ENCODE measurements at places on chromosomes 7 and 10.

DNA sequence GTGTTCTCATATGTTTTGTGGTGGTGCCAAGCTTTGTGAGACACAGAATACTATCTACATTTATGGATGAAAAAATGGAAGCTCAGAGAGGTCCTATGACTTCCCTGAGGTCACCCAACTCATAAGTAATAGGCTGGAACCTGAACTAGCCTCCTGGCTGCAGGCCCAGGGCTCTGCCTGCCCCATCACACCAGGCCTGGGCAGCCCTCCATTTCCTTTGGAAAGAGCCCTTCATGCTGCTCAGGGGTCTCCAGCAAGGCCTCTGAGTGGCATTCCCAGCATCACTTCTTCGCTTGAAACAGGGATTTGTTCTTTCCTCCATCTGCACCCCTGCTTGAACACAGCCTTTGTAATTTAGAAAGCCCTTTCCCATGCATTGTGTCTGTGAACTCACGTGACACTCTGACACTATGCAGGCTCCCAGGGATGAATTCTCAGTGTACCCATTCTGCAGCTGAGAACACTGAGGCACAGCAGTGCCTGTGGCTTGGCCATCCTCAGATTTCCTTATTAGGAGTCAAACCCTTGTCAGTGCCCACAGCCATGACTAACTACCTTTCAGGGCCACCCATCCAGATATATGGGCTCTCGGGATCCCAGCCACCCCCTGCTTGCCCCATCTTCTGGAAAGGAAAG is 127.8 kb upstream of the PPIF start:
- DNase-seq: no peak

- no peak for DNase-seq
These were observed 40.9 kb downstream of the SMURF1 start for GRCh38 chr7:99102809-99103690.

DNA sequence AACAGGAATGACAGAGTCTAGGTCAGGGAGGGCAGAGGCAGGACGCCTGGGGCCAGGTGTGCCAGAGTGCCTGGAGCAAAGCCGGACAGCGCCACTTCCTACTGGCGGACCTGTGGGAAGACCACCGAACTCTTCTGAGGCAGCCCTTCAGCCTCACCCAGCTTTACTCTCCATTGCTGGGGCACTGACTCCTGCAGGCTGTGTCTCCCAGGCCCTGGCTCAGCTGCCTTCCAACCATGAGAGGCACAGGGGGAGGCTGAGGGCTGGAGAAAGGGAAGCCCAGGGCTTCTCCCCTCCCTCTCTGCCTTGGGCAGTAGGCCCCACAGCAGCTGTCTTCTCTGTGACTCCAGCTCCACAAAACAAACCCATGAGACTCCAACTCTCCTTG is 139.6 kb upstream of the UNC5B start:
- no peak for DNase-seq

GRCh38 chr7:15743926-15744480 is 57.5 kb upstream of the MEOX2 start:
- DNase-seq: no peak

DNA sequence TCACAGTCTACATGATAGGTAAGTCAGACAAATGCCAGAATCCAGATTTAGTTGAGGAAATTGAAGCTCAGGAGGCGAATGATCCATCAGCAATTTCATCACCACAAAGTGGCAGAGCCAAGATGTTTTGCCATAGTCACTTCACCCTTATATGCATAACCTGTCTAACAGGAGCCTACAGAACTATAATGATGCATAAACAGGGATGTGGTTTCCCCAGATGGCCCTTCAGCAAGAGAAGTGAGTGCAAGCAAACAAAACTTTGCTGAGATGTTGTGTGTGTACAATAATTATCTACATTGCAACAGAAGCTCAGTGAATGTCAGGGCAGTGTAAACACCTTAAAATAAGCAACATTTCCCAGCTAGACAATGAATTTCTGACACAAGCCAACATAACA is 28.6 kb downstream of the PON3 start:
- DNase-seq: no peak

DNA sequence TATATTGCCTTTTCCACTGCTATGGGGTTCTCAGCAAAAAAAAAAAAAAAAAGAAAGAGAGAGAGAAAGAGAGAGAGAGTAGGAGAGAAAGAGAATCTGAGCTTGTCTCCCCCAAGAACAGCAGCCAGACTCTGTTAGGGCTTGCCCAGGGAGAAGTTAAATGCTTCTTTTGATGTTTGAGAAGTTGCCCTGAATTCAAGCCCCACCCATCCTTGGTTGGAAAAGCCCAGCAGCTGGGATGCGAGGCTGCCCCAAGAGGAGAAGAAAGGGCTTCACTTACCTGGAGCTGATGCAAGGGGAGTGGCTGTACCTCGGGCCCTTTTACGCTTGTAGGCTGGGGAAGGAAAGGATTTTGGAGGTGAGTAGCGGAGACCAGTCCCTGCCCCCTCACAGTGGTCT is 20.9 kb upstream of the MGMT start:
- DNase-seq: no peak

DNA sequence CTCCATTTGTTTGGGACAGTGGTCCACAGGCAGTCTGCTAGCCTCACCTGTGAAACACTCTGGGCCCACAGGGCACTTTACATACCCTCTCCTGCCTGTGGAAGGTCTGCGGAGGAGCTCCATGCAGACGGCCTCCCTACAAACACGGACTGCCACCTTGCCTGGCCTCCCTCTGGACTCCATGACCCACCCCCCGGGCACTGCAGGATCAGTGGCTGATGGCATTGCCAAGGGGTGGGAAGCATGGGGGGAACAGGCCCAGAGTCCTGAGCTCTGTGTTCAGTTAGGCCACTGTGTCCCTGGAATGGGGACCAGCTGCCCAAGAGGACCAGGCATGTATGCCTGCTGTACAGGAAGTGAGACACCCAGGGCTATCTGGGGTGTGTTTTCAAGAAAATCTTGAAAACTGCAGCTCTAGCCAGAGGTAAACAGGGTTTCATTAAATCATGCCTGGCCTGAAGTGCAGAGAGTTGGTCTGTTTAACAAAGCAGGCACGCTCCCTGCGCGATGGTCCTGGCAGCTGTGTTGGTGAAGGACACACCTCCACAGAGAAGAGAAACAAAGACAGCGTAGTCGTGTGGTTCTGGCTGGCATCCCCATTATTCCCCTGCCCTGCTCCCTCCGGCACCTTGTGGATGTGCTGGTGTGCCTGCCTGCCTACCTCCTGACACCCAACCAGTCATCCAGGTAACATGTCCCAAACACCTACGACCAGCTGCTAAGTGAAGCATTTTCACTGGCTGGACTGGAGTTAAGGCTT is 470.8 kb upstream of the ZMIZ1 start:
- no peak for DNase-seq

- no peak for DNase-seq
These were observed at the start of gene LDB3 for GRCh38 chr10:86668297-86669165. LDB3 (plus strand) TSS chr10:86668511; CDS start chr10:86668692, 181 bp downstream.

- DNase-seq: no peak
These were observed 34.8 kb downstream of the GRK5 start for GRCh38 chr10:119242186-119242585.

GRCh38 chr7:97006816-97007582 is 1.6 kb downstream of the DLX6 start:
- DNase-seq: no peak

DNA sequence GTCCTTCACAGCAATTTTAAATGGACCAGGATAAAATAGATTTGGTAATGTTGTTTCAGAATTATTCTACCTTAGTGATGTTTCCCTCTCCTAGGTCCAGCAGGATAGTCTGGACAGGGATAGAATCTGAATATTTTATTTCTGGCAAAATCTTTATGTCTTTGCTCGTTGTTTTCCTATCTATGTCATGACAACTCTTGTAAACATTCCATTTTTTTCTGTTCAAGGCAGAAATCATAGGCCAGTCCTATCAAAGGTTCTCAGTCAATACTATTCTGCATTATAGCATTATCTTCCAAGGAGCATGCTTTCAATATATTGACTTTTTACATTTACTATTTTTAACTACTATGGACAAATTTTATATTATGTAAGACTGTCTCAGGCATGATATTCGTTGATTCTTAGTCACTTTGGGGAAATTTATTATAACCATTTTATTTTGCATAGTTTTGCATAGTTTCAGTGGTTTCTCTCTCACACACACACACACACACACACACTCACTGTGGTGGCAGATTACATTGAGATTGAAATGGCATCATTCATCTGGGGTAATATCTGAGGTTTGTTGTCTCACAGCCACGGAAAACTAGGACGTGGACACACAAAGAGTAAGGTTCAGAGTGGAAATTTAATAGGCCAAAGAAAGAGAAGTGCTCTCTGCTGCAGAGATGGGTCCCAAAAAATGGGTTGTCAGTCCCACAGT is 17.2 kb downstream of the TAS2R60 start:
- no peak for DNase-seq

DNA sequence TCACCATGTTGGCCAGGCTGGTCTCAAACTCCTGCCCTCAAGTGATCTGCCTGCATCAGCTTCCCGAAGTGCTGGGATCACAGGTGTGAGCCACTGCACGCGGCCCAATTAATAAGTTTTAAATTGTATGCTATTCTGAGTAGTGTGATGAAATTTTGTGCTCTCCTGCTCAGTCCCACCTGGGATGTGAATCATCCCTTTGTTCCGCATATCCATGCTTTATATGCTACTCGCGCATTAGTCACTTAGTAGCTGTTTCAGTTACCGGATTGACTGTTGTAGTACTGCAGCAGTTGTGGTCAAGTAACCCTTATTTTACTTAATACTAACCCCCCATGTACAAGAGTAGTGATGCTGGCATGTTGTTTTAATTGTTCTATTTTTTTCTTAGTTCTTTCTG is 47.3 kb upstream of the OIT3 start:
- no peak for DNase-seq
